Activated CD4-positive, alpha-beta T cell treated with anti-CD3 and anti-CD28 coated beads, Interleukin-2, amount 50 U/mL, for 16 hours (primary cell): ENCODE measurements at places on chromosomes 1 and 21.

DNA sequence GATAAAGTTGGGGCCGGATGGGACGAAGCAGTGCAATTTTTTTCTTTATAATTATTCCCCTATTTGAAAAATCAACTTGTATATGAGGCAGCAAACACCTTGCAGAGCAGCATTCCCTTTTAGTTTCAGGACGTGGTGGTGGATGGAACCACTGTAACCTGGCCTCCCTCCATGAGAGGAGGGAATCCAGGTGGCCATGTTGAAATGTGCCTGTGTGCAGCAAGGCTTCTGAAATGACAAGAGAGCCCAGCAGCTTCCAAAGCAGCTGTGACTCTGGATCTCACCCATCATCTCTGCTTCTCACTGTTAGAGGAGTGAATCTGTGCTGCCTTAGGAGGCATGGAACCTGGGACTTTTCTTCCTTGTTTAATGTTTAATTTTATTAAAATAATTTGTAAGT lies 42.3 kb downstream of the NFIA start:
- no peak for DNase-seq

GRCh38 chr21:17981060-17981740 lies 162.0 kb upstream of the C21orf91 start:
- no peak for DNase-seq

- DNase-seq, result no peak
Observed at GRCh38 chr1:107896936-107897335, 68.0 kb downstream of the VAV3 start.

- DNase-seq, result no peak
Observed at GRCh38 chr1:53636621-53637171, 102.3 kb downstream of the GLIS1 start.

DNA sequence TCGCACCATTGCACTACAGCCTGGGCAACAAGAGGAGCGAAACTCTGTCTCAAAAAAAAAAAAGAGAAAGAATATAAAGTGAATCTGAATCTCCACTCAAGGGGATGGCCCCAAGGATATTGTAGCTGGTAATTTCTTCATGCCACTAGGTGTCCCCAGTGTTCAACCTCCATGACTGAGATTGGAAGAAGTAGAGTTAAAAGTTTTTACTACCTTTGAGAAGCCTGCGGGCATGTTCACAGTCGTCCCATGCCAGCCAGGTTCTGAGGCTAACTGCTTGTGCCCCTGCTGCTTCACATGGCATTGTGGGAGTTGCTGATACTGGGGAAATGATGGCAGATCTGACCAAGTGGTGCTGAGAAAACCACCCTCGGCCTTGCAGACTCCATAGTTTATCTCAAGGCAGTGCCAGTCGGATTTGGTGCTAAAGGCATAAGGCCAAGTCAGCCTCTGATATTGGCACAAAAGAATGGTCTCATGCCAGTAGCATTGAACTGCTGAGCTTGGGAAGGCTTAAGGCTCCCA lies 10.8 kb upstream of the SHISA4 start:
- peak; percentile 34 for DNase-seq

DNA sequence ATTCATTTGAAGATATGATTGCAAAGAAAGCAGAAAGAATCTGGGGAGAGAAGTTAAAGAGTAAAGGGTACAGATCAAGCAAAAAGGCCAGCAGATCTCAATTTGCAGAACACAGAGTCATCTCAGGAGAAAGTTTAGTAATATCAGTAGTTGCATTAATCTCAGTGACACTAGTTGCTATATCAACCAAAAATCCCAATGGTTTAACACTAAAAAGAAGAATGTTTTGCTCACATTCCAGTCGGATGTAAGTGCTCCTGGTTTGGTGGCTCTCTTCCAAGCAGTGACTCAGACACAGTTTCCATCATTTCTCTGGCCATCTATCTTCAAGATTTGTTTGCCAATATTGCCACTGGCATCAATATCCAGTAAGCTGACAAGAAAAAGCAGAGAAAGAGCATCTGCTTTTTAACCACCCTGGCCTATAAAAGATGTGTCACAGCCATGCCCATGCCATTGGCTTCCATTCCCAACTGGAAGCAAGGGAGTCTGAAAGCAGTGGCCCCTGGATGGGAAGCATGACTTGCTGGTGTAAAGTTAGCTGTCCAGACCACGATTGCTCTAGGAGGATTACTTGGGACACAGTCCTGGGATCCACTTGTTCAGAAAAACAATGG lies 45.5 kb upstream of the AIM2 start:
- DNase-seq, result peak; percentile 76

- no peak for DNase-seq
Observed at GRCh38 chr1:163824006-163824405, 502.3 kb downstream of the NUF2 start.

DNA sequence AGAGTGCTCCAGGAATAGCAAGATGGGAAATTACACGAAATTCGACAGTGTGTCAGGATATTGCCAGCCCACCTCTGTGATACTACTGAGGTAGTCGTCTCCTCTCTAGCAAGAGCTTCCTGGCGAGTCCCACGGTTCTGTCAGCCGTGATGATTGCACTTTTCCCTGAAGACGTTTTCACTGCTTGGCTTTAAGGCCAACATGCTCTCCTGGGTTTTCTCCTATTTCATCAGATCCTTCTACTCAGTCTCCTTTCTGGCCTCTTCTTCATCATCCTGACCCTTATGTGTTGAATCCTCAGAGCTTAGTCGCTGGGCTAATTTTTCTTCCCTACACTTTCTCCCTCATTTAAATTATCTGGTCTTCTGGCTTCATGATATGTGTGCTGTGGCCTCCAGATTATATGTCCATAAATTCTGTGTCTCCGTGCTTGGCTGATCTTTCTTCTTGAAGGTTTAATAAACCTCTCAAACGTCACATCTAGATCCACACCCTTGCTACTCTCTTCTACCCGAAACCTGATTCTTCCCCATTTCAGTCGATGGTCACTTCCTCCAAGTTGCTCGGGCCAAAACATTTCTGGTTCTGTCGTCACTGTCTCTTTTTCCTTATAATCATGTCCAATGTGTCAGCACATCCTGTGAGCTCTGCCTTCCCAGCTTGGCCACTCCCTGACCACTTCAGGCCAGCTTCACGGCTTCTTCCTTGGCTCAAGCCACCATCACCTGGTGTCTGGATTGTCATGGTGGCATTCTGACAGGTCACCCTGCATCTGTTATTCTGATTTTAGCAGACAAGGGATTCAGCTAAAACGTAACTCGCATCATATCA lies 12.2 kb downstream of the OR2B11 start:
- DNase-seq, result no peak

DNA sequence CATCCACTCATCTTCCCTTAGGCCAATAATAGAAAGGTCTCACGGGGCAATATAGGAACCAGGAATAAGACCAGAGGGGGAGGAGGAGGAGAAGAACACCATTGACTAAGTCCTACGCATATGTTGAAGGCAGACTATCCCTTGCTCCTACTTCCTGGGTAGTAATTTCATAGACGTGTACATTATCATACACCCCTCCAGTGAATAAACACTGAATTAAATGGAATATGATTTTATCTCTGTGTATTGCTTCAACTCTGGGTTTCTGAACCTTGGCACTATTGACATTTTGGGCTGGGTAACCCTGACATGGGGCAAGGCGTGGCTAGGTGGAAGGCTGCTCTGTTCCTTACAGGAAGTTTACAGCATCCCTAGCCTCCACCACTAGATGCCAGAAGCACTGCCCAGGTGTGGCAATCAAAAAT lies 17.3 kb upstream of the FHAD1 start:
- no peak for DNase-seq

GRCh38 chr1:41880261-41880660 lies 38.5 kb downstream of the HIVEP3 start:
- DNase-seq, result no peak

- DNase-seq, result no peak
Observed at GRCh38 chr1:92747735-92748134, 37.2 kb downstream of the EVI5 start.

- no peak for DNase-seq
Observed at GRCh38 chr1:234647758-234648157, 37.8 kb upstream of the IRF2BP2 start.

DNA sequence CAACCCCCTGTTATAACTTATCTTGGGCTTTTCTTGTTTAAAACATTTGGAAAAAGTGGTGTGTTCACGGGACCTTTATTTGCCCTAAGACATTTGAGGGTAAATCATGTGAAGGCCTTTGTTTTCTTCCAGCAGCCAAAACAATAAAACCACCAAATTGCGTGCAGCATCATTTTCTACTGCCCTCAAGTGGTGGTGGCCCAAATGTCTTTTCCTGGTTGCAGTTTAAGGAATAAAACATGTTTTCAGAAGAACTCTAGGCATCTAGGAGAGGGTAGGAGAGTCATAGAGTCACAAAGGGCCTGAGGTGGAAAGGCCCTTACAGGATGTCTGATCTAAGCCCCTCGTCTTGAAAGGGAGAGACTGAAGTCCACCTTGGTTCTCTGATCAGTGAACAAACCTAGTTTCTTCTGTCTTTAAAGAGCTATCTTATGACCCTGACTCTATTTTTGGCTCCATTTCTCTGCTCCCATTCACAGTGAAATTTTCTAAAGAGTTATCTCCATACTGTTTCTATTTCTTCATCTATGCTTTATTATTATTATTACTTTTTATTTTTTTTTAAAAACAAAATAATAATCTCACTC lies 16.0 kb upstream of the EPS15 start:
- DNase-seq, result peak; percentile 57

DNA sequence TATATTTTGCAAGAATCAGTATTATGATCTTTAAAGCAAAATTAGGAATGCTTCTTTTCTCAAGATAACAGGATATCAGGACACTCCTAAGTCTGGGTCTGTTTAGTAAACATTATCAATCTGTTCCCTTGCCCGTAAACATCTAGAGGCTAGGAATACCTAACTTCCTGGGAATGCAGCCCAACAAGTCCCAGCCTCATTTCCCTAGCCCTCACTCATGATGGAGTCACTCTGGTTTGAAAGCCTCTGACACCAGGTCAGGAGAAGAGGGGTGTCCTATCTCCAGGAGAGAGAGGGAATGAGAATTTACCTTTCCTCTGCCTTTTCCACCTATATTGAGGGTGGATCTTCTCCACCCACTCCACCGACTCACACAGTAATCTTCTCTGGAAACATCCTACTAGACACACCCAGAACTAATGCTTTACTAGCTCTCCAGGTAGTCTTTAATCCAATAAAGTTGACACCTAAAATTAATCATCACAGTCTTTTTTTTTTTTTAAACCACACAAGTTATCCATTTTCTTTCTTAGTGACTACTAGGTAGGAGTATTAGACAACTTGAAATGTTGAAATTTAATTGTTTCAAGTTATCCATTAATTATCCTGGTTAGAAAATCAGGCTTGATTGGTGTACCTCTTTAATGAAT lies 659.3 kb downstream of the USP25 start:
- no peak for DNase-seq

- DNase-seq, result no peak
Observed at GRCh38 chr1:190963321-190963720, 485.7 kb upstream of the BRINP3 start.

GRCh38 chr1:196960854-196961253 lies 16.5 kb upstream of the CFHR5 start:
- no peak for DNase-seq

DNA sequence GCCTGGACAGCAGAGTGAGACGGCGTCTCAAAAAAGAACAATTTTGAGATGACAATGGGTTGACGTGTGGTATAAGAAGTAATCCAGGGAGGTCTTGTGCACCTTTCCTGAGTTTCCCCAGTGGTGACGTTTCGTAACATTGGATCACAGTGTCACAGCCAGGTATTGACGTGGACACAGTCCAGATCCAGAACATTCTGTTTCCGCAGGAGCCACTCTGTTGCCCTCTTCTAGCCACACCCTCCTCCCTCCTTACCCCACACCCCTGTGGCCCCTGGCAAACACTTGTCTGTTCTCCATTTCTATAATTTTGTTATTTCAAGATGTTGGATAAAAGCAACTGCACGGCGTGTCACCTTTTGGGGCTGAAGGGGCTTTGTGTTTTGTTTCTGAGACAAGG lies 6.5 kb upstream of the TRAPPC10 start:
- no peak for DNase-seq

DNA sequence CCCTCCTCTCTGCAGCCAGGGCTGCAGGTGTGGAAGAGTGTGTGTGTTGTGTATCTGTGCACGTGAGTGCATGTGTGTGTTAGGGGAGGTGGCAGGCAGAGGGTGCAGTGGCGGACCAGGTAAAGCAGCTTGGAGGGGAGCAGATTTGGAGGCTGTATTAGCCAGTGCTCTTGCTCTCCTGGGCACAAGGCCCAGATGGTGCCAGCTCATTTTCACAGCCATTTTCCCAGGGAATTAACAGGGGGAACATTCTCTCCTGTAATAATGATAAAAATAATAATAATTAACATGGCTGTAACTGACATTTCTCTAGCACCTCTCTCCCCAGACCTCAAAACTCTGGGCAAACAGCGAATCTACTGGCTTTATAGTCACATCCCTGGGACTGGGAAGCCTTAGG lies 43.6 kb downstream of the LRRN2 start:
- no peak for DNase-seq

GRCh38 chr1:25712299-25712970 lies 87.6 kb upstream of the SELENON start:
- no peak for DNase-seq
